ENCODE measurements at places on chromosomes 5 and 9.

DNA sequence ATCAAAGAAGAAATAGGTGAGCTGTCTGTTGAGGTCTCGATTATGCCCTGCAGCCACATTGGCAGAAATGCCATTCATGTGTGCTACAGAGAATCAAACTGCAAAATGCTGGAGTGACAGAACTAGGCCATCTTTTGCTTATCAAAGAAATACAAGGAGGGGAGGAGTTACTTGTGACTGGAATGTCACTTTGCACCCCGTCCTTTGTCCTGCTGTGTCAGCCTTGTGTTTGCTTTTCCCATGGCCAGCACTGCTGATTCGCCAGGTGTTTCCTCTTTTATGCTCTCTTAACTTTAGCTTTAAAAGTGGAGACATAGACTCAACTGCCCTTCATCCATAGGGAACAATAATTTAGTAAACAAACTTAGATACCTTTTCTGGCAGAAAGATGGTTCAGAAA lies 54.3 kb downstream of the SLC46A2 start:
- DNase-seq = no peak

DNA sequence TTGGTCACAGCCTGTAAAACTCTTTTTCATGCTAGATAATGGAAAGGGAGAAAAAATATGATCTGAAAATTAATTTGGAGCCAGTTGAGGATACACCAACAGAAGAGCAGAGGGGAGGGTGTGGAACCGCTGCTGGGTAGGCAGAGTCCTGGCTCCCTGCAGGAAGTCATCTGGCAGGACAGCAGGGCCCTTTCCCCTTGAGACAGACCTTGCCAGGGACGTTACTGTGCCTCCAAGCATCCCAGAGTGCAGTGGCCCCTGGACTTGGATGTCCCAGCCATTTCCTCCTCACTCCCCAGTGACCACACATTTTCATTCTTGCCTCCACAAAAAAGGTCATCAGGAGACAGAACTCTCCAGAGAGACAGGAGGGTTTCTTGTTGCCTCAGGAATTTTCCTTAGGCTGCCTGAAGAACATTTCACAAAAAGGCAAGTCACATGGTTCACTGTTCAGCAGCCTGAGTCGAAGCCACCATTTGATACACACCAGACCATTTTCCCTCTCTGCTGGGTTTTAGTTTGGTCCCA lies 5.9 kb downstream of the TRPM3 start:
- DNase-seq = no peak

DNA sequence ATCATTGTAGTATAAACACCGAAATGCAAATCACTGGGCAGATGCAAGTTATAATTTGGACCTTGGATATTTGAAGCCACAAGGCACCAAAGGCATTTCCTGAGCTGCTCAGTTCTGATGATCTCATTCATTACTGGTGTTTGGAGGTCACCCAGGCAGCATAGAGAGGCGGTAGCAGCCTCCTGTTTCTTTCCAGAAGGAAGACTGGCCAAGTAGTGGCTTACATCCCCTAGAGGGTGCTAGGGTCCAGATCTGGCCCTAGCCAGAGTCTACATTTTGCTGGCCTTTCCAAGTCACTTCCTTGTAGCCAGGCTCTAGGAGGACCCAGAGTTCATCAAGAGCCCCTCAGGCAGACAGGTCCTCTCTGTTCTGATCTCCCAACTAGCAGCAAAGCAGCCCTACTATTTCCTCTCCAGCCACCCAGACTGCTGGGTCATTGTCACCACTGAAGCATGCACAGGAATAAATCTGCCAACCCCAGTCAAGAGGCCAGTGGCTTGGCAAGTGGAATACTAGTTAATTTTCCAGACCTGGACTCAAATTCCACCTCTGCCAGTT lies 33.4 kb upstream of the TTC1 start:
- no peak for DNase-seq

DNA sequence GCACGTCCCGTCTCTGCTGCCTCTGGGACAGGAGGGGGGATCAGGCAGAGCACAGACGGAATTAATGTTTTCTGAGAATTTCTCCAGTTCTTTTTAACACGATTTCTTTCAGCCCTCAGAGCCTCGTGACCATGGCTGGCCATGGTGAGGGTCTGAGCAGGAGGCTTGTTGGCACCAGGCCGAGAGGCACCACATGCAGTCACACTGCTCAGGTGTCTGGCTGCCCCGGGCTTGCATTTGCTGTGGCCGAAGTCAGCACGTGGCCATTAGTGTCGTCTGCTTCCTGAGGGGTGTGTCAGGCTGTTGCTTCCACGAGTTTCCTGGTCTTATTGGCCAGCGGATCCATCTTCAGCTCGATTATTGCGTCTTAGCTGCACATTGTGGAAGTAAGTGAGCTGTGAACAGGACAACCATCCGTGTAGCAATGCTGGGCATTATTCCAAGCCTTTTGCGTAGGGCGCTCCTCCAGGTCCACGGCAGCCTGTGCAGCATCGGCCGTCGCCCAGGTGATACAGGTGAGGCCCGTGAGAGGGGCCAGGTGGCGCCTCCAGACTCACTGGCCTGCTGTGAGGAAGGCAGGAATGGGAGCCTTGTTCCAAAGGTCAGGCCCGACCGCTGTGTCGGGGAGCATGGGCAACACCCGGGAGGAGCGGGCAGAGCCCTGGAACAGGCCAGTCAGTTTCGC lies 114.2 kb upstream of the CACNA1B start:
- no peak for DNase-seq

GRCh38 chr5:85998656-85999055 lies 619.1 kb upstream of the COX7C start:
- no peak for DNase-seq

DNA sequence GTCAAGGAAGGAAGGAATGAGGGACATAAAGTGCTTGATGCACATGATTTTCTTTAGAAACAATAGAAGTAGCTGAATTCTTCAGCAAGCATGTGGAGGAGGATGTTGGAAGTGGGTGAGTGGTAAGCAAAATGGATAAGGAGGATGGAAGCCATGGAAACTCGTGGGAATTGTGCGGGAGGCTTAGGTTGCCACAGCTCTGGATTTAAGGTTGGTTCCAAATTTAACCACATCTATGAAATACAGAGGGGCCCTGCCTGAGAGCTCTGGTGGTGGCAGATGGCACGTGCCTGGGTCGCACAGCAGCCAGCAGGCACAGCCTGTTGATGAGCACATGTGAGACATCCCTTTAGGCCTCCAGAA lies 284.7 kb downstream of the SMARCA2 start:
- no peak for DNase-seq

DNA sequence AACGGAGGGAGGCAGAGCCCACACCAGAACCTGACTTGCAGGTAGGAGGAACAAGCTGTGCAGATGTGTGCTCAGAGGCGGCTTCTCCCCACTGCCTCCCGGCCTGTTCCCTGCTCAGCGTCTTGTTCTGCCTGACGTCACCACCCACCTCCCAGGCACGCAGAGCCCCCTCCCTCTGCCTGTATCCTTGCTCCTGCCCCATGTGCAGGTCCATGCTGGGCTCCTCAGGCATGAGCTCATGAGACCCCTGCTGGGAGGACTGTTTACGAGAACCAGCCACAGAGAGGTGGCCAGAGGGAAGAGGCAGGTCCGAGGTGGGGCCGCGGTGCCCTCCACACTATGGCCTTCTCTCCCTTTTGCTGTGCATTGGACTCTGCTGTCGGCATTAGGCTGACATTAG lies 45.5 kb downstream of the SLC6A3 start:
- DNase-seq = no peak

GRCh38 chr9:130043654-130044623 lies 950 bp upstream of the FNBP1 start:
- DNase-seq = no peak

GRCh38 chr5:122699201-122699600 lies 75.7 kb upstream of the SNX2 start:
- DNase-seq = no peak

- DNase-seq = no peak
Observed at GRCh38 chr5:53406630-53407316, 73.7 kb upstream of the FST start.

- DNase-seq = no peak
Observed at GRCh38 chr9:137606005-137606621, 627 bp downstream of the ARRDC1 start.

Data from NCI-H526 (cell line).